ENCODE measurements at places on chromosomes 11 and 22. TPM values are rescaled to one million over a fixed set of nuclear protein-coding genes. Genes with fewer than 3 reads are reported as not detected.
A peak's percentile ranks its signal among the peaks of the same experiment; 100 is the strongest.

- H3K27ac ChIP-seq: no peak overlapping the region
- no peaks in the 10 kb centered on the region for H3K27me3 ChIP-seq
- peak; percentile 28 for DNase-seq
- H3K4me1 ChIP-seq: no peaks in the 10 kb centered on the region
- H3K4me3 ChIP-seq: no peak overlapping the region
- H3K36me3 ChIP-seq: peaks cover 10% of the 10 kb centered on the region
Measured at GRCh38 chr11:59802639-59803176, 7.9 kb downstream of the MRPL16 start.

MUC6 gene
- total RNA-seq: 0.49 TPM

DNA sequence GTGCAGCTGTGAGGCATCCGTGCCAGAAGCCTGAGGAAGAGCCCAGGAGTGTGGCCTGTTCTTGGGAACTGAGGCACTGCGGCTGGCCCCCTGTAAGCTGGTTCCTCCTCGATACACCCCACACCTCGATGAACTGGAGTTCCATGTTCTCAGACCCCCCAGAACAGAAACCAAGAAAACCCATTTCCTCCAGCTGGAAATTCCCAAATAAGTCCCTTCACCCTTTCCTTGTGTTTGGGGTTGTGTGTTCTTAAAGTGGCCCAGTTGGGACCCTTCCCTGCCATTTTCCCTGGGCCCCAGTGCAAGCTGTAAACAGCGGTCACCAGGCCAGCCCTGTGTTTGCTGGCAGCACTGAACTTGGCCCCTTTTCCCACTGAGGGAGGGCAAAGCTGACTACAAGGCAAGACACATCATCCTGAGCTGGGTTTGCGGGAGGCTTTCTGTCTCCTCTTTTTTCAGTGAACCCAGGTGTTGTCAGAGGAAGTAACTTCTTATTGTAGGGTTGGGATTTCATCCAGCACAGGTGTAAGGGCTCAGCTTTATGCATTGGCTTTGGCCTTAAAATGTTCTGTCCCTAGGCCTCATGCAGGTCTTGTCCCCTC, 60.1 kb upstream of the MPEG1 start:
- H3K36me3 ChIP-seq: no peaks in the 10 kb centered on the region
- no peak overlapping the region for H3K27ac ChIP-seq
- H3K4me3 ChIP-seq: no peak overlapping the region
- DNase-seq: no peak
- no peaks in the 10 kb centered on the region for H3K27me3 ChIP-seq
- no peaks in the 10 kb centered on the region for H3K4me1 ChIP-seq

MMP12 gene
- not detected for total RNA-seq

GRIA4 gene
- not detected for total RNA-seq

DNA sequence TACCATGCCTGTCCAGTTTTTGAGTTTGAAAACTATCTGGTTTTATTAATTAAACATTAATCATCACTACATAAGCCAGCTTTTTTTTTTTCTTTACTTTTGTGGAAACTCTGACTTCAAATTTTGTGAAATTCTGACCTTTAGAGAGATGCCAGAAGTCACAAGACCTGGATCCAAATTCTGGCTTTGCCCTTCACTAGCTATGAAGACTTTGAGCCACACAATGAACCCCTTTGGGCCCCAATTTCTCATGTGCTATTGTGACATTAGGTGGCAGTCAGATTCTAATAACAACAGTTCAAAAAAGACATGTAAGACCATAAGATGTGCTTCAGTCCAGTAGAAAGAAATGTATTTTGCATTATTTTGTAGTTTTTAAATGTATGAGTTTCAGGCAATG, 60.3 kb downstream of the ZC3H12C start:
- H3K36me3 ChIP-seq: no peaks in the 10 kb centered on the region
- no peaks in the 10 kb centered on the region for H3K27me3 ChIP-seq
- no peak for DNase-seq
- no peak overlapping the region for H3K27ac ChIP-seq

Measured in Panc1 (cell line).